Right lobe of liver (tissue), 6 donors: ENCODE measurements at places on chromosomes 5 and 9. TPM values are rescaled to one million over a fixed set of nuclear protein-coding genes. Genes with fewer than 3 reads are reported as not detected.
A peak's percentile ranks its signal among the peaks of the same experiment; 100 is the strongest.

Gene TMEM171
- 0.83 TPM for total RNA-seq

Gene PCDHA1
- total RNA-seq = not detected

Gene IQGAP2
- 96.4 TPM for total RNA-seq

Gene IFNA2
- not detected for total RNA-seq

Gene IARS1
- 64.9 TPM for total RNA-seq

Gene TIGD6
- 2.8 TPM for total RNA-seq

DNA sequence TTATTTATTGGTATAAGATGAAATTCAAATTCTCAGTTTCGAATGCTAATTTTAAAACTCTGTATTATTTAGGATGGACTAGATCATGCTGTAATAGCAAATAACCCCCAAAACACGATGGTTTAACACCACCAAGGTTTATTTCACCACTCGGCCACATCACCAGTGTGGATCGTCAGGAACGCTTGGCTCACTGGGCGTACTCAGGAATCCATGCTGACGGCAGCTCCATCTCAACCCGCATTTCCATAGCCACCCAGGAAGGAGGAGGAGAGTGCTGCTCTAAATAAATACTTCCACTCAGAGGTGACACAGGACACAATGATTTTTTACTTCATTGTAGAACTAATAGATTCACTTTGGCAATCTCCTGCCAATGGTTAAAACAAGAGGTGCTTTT lies 347.4 kb downstream of the SH3GL2 start:
- no peaks in the 10 kb centered on the region for H3K4me1 ChIP-seq
- H3K36me3 ChIP-seq = no peaks in the 10 kb centered on the region
- no peak overlapping the region for H3K27ac ChIP-seq

GRCh38 chr5:169650701-169651331 lies 13.7 kb downstream of the DOCK2 start:
- H3K27me3 ChIP-seq = no peaks in the 10 kb centered on the region
- H3K27ac ChIP-seq = no peak overlapping the region
- no peaks in the 10 kb centered on the region for H3K36me3 ChIP-seq

- H3K27ac ChIP-seq = no peak overlapping the region
- H3K27me3 ChIP-seq = no peaks in the 10 kb centered on the region
- no peaks in the 10 kb centered on the region for H3K4me1 ChIP-seq
- H3K36me3 ChIP-seq = no peaks in the 10 kb centered on the region
- DNase-seq = no peak
- no peak overlapping the region for H3K4me3 ChIP-seq
Measured at GRCh38 chr5:74452856-74453255, 187.7 kb downstream of the ENC1 start.

- no peaks in the 10 kb centered on the region for H3K36me3 ChIP-seq
- H3K27me3 ChIP-seq = no peaks in the 10 kb centered on the region
- H3K27ac ChIP-seq = no peak overlapping the region
- H3K4me3 ChIP-seq = no peak overlapping the region
- no peak for DNase-seq
- no peaks in the 10 kb centered on the region for H3K4me1 ChIP-seq
Measured at GRCh38 chr9:29285818-29286217, 1712.5 kb upstream of the C9orf72 start.

- DNase-seq = no peak
- H3K4me1 ChIP-seq = no peaks in the 10 kb centered on the region
- H3K27ac ChIP-seq = peak overlapping the region; percentile 80
- no peak overlapping the region for H3K4me3 ChIP-seq
- H3K36me3 ChIP-seq = no peaks in the 10 kb centered on the region
- H3K27me3 ChIP-seq = no peaks in the 10 kb centered on the region
Measured at GRCh38 chr5:147175516-147176097, 59.2 kb upstream of the STK32A start.

DNA sequence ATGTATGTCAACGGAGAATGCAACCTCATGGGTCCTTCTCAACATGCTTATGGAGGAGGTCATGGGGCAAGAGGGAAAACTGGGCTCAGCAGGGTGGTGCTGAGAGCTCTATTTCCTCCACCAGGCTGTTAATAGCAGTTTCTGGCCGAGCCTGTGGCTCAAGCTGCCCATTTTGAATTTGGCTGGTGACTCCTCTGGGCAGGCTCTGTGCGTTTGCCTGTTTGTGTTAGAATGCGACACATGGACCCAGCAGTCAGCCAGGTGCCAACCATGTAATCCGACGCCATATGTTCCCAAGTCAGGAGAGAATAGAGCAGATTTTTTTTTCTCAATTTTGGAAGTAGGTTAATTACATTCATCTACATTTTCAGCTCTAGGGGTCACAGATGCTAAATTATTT lies 387.7 kb upstream of the CLINT1 start:
- H3K4me1 ChIP-seq = no peaks in the 10 kb centered on the region
- no peak overlapping the region for H3K4me3 ChIP-seq
- H3K36me3 ChIP-seq = no peaks in the 10 kb centered on the region
- H3K27me3 ChIP-seq = no peaks in the 10 kb centered on the region

GRCh38 chr5:173790836-173791546 lies 97.2 kb upstream of the CPEB4 start:
- DNase-seq = peak; percentile 85
- peaks cover 30% of the 10 kb centered on the region for H3K4me1 ChIP-seq

GRCh38 chr9:75455444-75455921 lies 367.2 kb downstream of the OSTF1 start:
- no peaks in the 10 kb centered on the region for H3K36me3 ChIP-seq
- no peak overlapping the region for H3K4me3 ChIP-seq
- no peaks in the 10 kb centered on the region for H3K27me3 ChIP-seq
- no peak for DNase-seq

DNA sequence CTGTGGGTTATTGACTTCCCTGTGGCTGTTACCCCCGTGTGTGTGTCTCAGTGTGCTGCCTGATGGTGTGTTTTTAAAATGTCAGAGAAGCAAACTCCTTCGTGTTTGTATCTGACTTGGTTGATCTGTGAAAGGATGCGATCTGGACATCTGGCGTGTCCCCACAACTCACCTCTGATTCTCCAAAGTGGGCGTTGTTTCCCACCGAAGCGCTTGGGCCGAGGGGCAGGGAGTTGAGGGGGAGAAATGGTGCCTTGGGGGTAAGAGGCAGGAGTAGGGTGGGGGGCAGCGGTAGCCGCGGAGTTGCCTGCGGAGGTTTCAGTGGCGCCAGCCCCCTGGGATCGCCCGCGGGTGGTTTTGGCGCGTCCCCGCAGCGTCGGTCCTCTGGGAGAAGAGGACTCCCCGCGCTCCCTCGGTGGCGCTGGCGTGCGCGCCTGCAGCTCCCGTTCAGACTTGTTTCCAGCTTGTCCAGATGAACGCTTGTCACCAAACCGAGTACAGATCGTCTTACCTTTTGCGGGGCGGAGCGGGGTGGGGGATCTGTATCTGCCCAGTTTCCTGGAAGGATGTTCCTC lies 1.1 kb downstream of the MAST4 start:
- no peak overlapping the region for H3K27ac ChIP-seq
- H3K27me3 ChIP-seq = no peaks in the 10 kb centered on the region
- H3K4me3 ChIP-seq = peak overlapping the region; percentile 73
- peak; percentile 65 for DNase-seq
- no peaks in the 10 kb centered on the region for H3K36me3 ChIP-seq
- peaks cover 11% of the 10 kb centered on the region for H3K4me1 ChIP-seq

DNA sequence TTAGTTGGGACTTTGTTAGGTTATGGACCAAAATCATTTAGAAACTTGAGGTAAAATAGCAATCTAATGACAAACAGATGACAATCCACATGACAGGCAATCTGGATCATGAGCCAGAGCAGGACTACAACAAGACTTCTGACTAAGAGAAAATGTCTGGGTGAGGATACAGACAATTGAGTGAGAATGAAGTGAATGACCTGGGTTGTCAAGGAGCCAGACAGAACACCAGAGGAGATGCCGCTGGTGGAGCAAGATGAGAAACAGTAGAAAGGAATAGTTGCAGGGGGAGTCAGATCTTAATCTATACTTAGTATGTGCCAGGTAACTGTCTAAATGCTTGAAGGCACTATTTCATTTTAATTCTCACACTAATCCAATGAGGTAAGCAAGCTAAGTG lies 277.8 kb downstream of the PRELID2 start:
- H3K27ac ChIP-seq = no peak overlapping the region
- DNase-seq = no peak
- H3K4me3 ChIP-seq = no peak overlapping the region
- no peaks in the 10 kb centered on the region for H3K27me3 ChIP-seq

- DNase-seq = no peak
- no peaks in the 10 kb centered on the region for H3K36me3 ChIP-seq
- no peaks in the 10 kb centered on the region for H3K27me3 ChIP-seq
- H3K4me3 ChIP-seq = no peak overlapping the region
- H3K27ac ChIP-seq = no peak overlapping the region
Measured at GRCh38 chr9:80649001-80649420, 1040.3 kb downstream of the TLE1 start.

GRCh38 chr5:159414021-159414420 lies 83.7 kb upstream of the IL12B start:
- no peak overlapping the region for H3K27ac ChIP-seq
- DNase-seq = no peak
- H3K27me3 ChIP-seq = no peaks in the 10 kb centered on the region
- H3K4me3 ChIP-seq = no peak overlapping the region

- no peaks in the 10 kb centered on the region for H3K36me3 ChIP-seq
- no peaks in the 10 kb centered on the region for H3K27me3 ChIP-seq
- DNase-seq = no peak
- no peaks in the 10 kb centered on the region for H3K4me1 ChIP-seq
- H3K4me3 ChIP-seq = no peak overlapping the region
Measured at GRCh38 chr9:2602704-2603116, 18.9 kb upstream of the VLDLR start.

DNA sequence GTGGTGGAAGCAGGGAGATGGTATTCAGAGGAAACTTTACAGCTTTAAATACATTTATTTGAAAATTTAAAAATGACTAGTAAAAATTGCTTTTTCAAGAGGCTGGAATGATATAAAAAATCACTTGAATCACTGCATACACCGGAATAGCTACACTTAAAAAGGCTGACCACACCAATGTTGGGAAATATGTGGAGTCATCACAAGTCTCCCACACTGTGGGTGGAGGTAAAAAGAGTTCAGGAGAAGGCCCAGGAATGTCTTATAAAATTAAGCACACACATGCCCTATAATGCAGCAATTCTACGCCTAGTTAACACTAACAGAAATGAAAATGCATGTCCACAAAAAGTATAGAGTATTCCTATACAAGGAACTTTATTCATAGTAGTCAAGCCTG lies 198.1 kb downstream of the ROR2 start:
- DNase-seq = no peak
- no peaks in the 10 kb centered on the region for H3K4me1 ChIP-seq
- H3K4me3 ChIP-seq = no peak overlapping the region
- H3K27me3 ChIP-seq = no peaks in the 10 kb centered on the region

- no peak overlapping the region for H3K4me3 ChIP-seq
- peak; percentile 53 for DNase-seq
- no peaks in the 10 kb centered on the region for H3K4me1 ChIP-seq
- H3K27me3 ChIP-seq = no peaks in the 10 kb centered on the region
Measured at GRCh38 chr9:106878934-106879333, 16.0 kb downstream of the ZNF462 start.

DNA sequence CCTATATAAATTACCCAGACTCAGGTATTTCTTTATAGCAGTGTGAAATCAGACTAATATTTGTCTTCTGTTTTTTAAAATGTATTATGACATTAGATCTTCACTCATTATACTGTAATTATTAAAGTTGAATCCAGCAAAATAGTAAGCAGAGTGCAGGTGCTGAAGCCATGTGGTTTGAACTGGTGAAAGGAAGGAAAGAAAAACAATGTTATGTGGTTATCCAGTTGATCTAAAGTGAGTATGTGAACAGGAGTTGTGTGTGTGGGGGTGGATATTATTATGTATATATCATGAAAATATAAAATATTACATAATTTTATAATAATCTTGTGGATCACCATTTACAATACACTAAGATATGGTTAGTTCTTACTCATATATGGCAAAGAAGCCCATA lies 593.7 kb downstream of the SEMA5A start:
- no peaks in the 10 kb centered on the region for H3K36me3 ChIP-seq
- DNase-seq = no peak
- no peaks in the 10 kb centered on the region for H3K27me3 ChIP-seq

DNA sequence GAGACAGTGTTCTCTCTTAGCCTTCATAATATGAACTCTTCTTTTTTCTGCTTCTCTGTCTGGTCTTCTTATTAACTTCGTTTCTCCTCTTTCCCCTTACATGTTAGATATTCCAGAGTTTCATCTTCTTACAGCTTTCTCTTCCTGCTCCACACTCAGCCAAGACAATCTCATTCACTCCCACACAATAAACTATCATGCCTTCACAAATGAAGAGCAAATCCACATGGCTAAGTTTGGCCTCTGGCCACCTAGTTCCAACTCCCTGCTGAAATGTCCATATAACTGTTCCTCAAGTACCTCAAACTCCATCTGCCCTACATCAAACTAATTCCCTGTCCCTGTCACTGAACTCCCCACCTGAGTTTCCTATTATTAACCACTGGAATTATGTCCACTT lies 18.4 kb downstream of the IL33 start:
- no peak overlapping the region for H3K27ac ChIP-seq
- H3K36me3 ChIP-seq = no peaks in the 10 kb centered on the region
- H3K4me1 ChIP-seq = peaks cover 2% of the 10 kb centered on the region
- no peak overlapping the region for H3K4me3 ChIP-seq

GRCh38 chr5:100905259-100905914 lies 2.3 kb upstream of the ST8SIA4 start:
- H3K36me3 ChIP-seq = no peaks in the 10 kb centered on the region
- no peaks in the 10 kb centered on the region for H3K4me1 ChIP-seq
- no peak for DNase-seq

GRCh38 chr5:167309941-167310517 lies 981.4 kb upstream of the WWC1 start:
- no peak for DNase-seq
- H3K36me3 ChIP-seq = no peaks in the 10 kb centered on the region
- H3K4me3 ChIP-seq = no peak overlapping the region
- H3K27me3 ChIP-seq = no peaks in the 10 kb centered on the region

DNA sequence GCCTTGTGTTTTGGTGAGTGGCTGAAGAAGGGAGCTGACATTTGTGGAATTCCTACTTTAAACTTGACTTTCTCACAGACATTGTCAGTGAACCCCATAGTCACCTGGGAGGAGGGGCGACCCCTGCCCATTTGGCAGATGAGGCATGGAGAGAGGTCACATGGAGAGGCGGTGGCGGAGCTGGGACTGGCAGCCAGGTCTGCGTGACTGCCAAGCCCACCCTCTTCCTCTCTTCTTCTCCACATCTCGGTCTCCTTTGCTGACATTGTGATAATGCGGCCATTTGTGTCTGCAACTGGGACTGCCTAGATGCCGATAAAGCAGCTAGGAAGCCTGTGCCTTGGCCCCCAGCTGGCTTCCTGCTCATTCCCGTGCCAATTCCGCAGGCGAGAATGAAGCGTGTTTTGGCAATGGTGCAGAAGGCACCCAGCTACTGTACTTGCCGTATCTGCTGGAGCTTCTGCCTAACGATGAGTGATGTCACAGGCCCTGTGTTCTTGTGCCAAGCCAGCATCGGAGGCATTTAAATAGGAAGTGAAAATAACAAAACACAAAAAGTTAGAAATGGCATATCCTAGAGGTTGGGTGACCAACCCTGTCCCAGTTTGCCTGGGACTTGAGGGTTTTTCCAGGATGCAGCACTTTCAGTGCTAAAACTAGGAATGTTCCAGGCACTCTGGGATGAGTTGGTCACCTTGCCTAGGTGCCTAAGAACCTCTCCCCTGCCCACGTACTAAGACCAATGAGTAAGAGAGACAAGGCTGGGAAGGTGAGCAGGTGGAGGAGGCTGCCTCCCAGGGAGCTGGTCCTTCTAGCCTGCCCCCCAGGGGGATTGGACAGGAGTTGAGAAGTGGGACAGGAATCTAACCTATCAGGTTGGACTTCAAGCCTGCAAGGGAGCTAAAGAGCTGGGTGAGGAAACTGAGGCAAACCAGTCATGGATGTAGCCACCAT lies 23.6 kb downstream of the OLFML2A start:
- no peaks in the 10 kb centered on the region for H3K36me3 ChIP-seq
- no peak overlapping the region for H3K27ac ChIP-seq
